ENCODE measurements at places on chromosomes 3 and 15. TPM values are rescaled to one million over a fixed set of nuclear protein-coding genes. Genes with fewer than 3 reads are reported as not detected.

RARB gene
- total RNA-seq, result not detected

DNA sequence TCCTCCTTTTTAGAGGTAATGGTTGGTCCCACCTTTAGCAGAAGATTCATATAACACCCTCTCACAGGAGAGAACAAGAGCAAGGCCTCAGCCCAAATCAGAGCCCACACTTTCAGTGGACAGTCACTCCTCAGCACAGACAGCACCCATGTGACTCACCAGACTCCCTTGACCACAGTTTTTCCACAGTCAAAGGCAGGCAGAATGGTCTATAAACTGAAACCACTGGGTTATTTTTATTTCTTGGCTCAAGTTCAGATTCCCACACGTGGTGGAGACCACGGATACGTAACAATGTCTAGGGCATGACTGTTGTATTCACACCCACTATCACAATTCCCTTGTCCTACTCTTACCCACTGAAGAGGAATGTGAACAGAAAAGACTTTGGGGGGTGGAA is 237.8 kb upstream of the UBE2E1 start:
- no peak for DNase-seq

DNA sequence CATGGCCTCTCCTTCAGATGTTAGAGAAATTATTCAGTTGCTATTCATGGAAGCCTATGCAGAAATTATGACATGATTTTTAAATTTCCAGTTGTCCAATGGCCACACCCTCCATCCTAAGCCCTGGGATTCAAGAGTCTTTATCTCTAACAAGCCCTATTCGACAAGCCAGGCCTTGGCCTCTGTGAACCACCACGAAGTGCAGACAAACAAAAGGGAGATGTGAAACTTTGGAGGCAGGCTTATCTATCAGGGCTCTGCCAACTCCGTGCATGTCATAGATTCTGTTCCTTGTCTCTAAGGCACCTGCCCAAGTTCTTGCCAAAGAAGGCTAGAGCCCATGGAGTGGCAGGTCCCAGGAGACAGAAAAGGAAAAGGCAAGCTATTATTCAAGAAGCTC is 212.4 kb upstream of the ADAMTS9 start:
- DNase-seq, result no peak

DNA sequence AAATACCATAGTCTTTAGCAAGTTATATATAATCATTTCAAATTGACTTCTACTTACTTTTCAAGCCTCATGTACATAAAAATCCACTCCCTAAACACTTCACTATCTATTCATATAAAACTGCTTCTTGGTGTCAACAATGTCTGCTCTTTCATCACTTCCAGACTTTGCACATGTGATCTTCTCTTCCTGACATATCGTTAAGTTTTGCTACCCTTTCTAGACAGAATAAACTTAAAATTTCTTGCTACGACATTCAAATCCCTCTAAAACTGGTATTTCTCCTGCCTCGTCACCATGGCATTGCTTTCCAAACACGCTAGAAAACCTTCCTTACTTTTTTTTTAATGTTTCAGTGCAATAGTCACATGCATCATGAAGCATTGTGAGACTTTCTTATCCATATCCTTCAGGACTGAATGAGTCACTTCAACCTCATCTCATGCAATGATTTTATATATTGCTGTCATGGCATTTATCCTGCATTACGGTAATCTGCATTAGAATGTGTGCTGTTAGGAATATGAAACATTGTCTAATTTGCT is 122.8 kb downstream of the GMNC start:
- no peak for DNase-seq

DNA sequence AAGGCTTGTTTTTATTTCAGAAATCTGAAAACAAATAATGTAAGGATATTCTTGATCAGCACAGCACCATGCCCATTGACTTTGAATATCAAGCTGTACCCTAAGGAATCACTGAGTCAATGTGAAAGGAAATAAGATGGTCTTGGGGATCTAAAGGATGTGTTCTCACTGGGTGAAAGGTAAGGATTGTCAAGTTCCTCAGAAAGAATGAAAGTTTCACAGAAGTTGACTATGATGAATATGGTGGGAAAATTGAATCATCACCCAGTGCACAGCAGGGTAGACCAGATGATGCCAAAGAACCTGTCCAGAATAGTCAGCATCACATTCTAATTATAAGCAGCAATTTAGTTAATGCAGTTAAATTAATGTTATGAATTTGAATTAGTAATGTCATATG is 16.2 kb downstream of the ERC2 start:
- DNase-seq, result no peak

PRICKLE2 gene
- 0.07 TPM for total RNA-seq

KLF15 gene
- total RNA-seq, result 7.8 TPM

GRCh38 chr3:184262764-184263179 is 1.4 kb upstream of the CAMK2N2 start:
- no peak for DNase-seq

DNA sequence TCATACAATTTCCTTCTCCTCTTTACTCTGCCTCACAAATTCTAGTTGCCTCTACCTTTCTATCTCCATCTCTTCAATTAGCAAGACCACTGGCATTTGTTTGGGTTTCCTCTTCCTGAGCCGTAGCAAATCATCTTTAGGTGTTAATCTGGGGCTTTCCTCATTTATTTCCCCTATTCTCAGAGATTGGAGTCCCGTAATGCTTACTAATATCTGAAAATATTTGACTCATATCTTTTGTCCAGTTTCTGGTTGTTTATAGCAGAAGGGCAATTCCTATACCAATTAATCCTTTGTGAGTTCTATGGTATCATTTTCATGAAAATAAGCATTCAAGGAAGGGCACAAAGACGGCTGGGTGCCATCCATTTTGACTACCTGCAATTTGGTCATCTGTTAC is 103.7 kb downstream of the NR2E3 start:
- DNase-seq, result no peak

FOXL2 gene
- not detected for total RNA-seq

UNC13C gene
- 0.04 TPM for total RNA-seq

All from HepG2 (cell line).